HAP-1 (cell line): ENCODE measurements at places on chromosomes 13 and 19.
A peak's percentile ranks its signal among the peaks of the same experiment; 100 is the strongest.

GRCh38 chr13:70042193-70042592 lies 65.4 kb upstream of the ATXN8OS start:
- no peak for DNase-seq

GRCh38 chr19:19356500-19356899 lies 35.9 kb downstream of the MAU2 start:
- no peak for DNase-seq

GRCh38 chr19:45882652-45883585 lies 3.0 kb downstream of the IRF2BP1 start:
- DNase-seq, result peak; percentile 91

GRCh38 chr19:17479325-17479791 lies 9.0 kb downstream of the SLC27A1 start:
- no peak for DNase-seq

- peak; percentile 99 for DNase-seq
Measured at GRCh38 chr13:68380041-68380973, 1150.2 kb upstream of the PCDH9 start.

DNA sequence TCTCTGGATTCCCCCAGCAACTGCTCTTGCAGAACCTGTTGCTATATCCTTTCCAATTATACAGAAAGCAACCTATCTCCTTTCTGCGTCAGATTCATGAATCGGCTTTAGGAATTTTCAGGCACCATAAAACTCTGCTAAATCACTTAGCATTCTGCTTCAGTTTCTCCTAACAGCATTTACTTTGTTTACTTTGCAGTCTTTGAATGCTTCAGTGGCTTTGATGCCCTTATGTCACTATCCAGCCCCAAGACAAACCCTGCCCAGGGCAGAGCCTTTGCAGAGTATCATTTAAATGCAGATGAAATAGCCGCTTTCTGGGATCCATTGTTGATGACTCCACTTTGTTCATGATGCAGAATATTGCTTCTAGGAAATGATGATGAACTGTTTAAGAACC lies 43.1 kb downstream of the SLITRK1 start:
- peak; percentile 71 for DNase-seq
